Astrocyte of the hippocampus (primary cell): ENCODE measurements at places on chromosomes 2 and 18.

DNA sequence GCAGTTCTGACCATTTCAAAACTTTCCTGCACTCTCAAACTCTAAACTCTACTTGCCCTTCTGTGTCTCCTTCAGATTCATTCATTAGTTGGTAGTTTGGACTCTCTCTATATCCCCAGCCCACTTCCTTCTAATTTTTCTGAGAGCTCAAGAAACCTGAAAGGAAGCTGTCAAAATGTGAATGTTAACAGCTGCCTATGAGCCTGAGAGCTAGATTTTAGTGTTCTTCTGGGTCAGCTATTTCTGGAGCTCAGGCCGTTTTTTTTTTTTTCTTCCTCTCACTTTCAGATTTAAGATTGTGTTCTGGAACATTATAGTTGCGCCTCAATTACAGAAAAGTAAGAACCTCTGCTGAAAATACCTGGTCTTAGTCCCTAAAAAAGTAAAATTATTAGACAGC lies 73.1 kb downstream of the RTN4 start:
- DNase-seq: no peak

GRCh38 chr2:74385396-74385795 lies 5.3 kb upstream of the DCTN1 start:
- peak; percentile 35 for DNase-seq

DNA sequence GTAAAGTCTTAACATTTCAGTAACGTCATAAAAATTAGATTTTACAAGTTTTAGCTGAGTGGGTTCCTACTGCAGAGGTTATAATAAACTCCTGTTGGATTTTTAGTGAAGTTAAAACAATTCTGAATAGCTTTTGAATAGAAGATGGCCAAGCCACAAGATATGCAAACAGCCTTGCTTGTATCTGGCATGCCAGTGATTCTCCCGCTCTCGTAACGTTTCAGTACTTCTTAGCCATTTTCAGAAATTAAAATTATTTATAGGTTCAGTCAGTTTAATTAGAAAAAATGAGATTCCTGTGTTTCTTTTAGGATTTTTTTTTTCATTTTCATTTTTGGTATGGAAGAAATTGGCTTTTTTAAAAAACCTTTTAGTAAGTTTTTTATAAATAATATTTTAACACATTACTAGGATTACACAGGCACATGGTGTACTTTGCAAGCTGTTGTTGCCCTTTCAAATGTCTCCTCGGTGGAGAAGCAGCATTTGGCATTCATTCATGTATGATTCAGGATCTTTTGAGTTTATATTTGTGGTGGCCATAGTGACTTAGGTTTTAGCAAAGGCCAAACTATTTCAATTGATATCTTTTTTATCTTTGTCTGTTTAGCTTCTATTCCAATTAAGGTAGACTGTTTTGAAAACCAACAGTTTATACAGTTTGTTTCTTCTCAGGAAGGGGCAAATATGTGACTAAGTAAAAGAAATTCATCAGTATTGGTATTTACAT lies 30.6 kb upstream of the RND3 start:
- DNase-seq: peak; percentile 46

- peak; percentile 26 for DNase-seq
These were observed 292.5 kb downstream of the MTX2 start for GRCh38 chr2:176561706-176562105.

DNA sequence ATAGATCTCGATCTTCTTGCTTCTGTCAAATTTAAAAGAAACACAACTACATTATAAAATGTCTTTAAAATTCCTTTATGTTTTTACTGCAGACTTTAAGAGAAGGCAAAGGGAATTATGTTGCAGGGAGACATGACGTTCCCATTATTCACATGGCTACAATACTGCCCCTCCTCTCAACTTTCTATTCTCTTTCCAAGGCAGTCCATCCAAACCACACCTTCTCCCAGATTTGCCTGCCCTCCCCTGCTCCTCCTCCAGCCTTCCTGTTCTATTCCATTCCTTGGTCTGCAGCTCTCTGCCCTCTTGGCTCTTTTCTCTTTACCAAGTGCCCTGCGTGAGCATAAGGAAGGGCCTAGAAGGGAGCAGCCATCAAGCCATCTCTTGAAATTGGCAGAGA lies 61.3 kb downstream of the NABP1 start:
- no peak for DNase-seq

DNA sequence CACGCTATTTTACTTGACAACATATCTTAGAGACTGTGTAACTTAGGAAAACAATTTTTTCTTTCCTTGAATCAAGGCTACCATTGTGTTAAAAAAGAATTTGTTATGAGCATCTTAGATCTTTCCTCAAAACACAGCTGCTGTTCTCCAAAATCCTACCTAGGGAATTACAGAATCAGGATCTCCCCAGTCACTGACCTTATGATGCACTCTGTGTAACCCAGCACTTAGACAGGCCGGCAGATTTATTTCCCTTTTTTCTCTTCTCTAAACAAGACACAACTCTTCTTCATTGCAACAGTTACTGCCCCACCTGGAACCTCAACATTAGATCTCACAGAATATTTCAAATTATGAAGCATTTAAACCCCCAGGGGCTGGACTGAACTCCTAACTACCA lies 13.5 kb upstream of the C2orf15 start:
- DNase-seq: no peak
